GM13976 (cell line): ENCODE measurements at places on chromosomes 3 and 15.

DNA sequence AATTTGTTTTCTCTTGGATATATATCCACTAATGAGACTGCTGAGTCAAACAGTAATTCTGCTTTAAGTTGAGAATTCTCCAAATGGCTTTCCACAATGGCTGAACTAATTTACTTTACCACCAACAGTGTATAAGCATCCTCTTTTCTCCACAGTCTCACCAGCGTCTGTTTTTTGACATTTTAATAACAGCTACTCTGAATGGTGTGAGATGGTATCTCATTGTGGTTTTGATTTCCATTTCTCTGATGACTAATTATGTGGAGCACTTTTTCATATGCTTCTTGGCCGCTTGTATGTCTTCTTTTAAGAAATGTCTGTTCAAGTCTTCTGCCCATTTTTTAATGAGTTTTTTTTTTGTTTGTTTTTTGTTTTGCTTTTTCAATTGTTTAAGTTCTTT lies 206.2 kb downstream of the CTNNB1 start:
- DNase-seq, result no peak

- peak; percentile 39 for DNase-seq
Observed at GRCh38 chr3:5304789-5305683, 117.5 kb downstream of the EDEM1 start.

DNA sequence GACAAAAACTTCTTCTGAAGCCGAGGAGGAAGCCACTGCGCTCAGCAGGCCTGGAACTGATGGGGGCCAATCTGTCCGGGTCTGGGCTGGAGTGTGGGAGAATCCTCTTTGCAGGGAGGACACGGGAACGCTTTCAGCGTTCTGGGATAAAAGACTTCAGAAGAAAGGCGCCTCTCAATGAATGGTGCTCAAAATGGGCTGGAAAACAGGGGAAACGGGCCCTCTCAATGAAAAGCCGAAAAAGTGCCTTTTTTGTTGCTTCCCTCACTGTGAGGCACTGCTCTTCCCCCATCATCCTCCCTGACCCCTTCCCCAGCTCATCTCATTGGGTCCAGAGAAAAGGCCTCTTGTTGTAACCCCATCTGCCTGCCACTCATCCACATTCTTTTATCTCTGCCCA lies 119.5 kb upstream of the LRIG1 start:
- DNase-seq, result no peak

DNA sequence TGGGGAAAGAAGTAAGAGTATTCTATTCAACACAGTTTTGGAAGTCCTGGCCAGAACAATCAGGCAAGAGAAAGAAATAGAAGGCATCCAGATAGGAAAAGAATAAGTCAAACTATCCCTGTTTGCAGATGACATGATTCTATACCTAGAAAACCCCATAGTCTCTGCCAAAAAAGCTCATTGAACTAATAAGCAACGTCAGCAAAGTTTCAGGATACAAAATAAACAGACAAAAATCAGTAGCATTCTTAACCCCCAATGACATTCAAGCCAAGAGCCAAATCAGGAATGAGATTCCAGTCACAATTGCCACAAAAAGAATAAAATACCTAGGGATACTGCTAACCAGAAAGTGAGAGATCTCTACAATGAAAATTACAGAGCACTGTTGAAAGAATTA lies 99.4 kb upstream of the MITF start:
- DNase-seq, result no peak

- DNase-seq, result no peak
Observed at GRCh38 chr3:152944671-152945070, 109.7 kb downstream of the P2RY1 start.

GRCh38 chr3:114214542-114215341 lies 22.6 kb downstream of the ZNF80 start:
- DNase-seq, result no peak

DNA sequence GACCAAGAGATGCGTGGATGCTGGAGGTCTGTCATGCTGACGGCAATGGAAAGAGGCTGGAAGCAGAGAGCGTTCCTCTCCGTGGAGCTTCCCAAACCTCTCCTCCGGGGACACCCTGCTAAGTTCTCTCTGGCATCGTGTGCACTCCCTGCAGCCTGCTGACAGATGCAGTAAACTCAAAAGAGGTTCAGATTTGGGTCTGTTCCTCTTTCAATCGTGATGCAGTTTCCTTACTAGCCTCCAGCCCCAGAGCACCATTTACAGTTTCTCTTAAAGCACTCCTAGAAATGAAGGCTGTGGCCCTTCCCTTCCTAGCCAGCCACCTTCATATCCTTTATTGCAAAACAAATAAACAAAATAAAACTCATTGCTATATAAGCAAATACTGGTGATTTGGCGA lies 47.3 kb upstream of the LRRC58 start:
- DNase-seq, result no peak

DNA sequence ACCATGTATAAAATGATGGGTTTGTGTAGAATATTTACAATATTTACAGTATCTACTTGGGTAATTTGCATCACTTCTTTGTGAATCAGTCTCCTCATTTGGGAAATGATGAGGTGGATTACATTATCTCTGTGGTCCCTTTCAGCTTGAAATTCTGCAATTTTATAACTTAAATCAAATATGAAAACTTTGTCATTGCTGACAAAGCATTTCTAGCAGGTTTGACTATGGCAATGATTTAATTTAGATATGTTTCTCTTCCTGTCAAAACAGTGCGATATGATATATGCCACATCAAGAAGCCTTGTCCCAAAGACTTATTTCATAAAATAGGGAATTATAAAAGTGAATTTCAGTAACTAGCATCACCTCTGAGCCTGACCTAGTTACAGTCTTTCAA lies 315.8 kb upstream of the MEIS2 start:
- DNase-seq, result no peak

DNA sequence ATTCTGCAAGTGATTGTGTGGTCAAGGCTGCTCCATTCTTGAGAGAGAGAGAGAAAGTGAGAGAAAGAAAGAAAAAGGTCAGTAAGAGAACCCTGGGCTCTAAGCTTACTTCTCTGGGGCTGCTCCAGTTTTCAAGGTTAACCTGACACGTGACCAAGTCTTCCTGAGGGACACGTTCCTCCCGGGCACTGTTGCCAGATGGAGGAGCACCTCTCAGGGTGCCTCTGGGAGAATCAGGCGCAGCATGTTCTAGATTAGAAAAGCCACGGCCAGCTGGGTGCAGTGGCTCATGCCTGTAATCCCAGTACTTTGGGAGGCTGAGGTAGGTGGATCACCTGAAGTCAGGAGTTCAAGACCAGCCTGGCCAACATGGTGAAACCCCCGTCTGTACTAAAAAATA lies 60.8 kb downstream of the ITGA11 start:
- no peak for DNase-seq

GRCh38 chr3:160343132-160343531 lies 55.9 kb downstream of the IFT80 start:
- peak; percentile 23 for DNase-seq

DNA sequence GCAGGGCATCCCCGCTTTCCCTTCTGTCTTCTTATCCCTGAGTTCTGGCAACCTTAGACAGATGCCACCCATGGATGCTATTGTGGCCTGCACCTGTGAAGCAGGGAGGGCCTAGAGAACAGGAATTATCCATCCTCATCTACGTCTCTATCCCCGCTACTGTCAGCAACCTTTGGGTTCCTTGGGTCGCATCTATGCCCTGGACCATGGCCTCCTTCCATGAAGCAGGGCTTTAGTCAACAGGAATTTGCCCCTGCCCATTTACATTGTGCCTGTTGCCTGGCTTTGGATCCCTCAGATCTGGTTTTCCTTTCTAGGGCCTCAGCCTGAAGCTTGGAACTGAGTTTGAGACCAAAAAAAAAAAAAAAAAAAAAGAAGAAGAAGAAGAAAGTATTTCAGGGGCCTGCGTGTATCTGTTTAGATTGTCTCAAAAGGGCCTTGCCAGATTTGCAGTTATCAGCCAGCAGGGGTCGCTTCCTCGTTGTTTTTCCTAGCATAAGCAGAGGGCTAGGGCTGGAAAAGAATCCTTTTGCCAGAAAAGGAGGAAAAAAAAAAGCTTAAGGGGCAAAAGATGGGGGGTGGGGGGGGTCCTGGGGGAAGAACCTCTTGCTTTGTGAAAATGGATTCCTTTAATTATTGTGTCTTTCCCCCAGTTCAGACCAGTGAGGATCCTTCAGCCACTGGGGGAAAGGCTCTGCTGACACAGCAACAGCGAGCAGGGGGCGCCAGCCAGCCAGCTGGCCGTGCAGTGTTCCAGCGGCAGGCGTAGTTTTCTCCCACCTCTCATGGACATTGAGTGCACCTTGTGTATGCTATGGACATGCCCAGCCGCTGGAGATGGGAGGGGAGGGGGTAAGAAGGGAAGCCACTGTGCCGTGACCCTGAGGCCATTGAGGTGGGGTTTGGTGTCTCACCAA lies 65.7 kb upstream of the ALDH1L1 start:
- no peak for DNase-seq

- DNase-seq, result no peak
Observed at GRCh38 chr3:42270561-42270960, 4.6 kb upstream of the CCK start.

GRCh38 chr3:93867425-93867824 lies 106.3 kb downstream of the PROS1 start:
- no peak for DNase-seq

- DNase-seq, result no peak
Observed at GRCh38 chr3:146470425-146470990, 1.1 kb upstream of the PLSCR2 start.

- DNase-seq, result no peak
Observed at GRCh38 chr3:42829083-42829627, 19.9 kb downstream of the ACKR2 start.

DNA sequence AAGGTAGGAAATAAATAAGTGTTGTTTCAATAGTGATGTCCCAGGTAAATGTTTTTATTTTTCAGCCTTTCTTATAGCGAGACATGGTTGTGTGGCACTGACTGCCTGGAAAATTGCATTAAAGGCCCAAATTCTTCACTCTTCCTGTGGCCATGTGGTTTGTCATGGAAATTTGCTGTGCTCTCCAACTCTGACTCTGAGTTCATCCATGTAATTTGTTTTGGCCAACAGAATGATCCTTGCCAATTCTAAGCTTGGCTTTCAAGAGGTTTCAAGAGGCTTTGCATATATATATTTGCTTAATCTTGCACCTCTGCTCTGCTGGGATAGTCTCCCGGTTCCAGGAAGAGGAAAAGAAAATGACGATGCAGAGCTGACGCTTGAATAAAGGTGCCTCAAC lies 107.5 kb upstream of the ARHGEF26 start:
- no peak for DNase-seq

- DNase-seq, result no peak
Observed at GRCh38 chr3:176785171-176785570, 412.1 kb downstream of the TBL1XR1 start.

GRCh38 chr3:48599509-48600285 lies 4.6 kb upstream of the COL7A1 start:
- no peak for DNase-seq

DNA sequence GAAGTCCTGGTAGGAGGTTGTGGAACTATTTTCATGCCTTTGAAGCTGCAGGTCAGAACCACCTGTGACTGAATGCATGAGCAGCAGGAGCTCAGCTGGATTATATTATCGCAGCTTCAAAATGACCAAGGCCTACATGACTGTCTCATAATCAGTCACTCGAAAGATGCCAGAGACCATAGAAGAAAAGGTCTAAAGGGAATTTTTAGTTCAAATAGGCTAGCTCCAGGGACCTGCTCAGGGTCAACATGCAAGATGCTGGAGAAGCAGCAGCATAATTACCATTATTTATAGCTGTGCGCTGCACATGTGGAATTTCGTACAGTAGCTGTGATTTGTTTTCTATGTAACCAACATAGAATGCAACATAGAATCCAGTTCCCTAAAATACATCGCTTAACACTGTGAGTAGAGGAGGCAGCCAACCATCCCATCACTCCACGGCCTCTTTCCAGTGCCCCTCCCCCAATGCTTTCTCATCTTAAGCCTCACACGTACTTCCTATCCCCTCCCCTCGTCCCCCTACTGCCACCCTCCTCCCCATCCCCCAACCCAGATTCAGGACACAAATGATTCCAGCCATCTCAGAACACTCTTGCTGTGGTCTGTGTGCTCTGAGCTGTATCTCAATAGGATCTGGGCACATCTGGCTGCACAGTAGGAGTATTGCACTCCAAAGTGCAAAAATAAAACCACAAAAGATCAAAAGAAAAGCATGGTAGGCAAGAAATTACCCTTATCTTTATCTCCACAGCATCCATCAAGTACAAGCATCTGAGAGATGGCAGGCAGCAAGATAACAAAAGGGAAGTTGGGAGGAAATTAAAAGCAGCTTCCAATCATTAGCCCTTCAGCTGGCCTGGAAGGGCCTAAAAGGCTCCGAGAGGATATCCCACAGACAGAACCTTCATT lies 352.8 kb upstream of the SEMA6D start:
- no peak for DNase-seq

DNA sequence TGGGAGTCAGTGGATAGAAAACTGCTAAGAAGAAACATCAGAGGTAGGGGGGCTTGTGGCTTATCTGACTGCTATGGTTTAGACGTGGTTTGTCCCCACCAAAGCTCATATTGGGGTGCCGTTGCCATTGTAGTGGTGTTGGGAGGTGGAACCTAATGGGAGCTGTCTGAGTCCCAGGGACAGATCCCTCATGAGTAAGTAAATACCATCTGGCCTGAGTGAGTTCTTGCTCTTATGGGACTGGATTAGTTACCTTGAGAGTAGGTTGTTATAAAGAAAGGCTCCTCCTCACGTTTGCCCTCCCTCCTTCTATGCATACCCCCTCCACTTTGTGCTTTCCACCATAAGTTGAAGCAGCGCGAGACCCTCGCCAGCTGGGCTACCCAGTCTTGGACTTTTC lies 53.4 kb upstream of the VILL start:
- no peak for DNase-seq

GRCh38 chr3:126212620-126213378 lies 32.4 kb upstream of the ALDH1L1 start:
- peak; percentile 38 for DNase-seq

DNA sequence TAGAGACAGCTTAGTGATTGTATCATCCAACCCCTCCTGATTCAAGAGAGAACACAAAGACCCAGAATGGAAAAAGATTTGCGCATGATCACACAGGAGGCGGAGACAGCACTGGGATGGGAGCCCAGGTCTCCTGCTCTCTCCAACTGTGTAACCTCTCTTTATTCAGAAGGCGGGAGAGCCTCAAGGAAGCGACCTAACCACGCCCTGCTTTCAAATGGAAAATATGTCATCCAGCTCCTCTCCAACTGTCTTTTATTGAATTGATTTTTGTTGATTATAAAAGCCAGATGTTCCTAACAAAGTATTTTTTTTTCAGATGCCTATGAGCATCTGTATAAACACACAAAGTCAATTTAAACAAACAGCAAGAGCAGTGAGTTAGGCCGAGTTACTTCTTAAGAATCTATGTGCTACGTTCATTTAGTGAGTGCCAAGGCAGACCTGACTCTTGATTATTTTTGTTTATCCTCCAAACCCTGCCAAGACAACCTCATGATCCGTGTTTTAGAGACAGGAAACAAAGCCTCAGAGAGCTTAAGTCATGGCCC lies 74.5 kb downstream of the BFSP2 start:
- DNase-seq, result no peak

- DNase-seq, result no peak
Observed at GRCh38 chr15:73597036-73597638, 36.1 kb downstream of the NPTN start.

GRCh38 chr15:90620379-90621067 lies 90.8 kb downstream of the CRTC3 start:
- peak; percentile 85 for DNase-seq
